NCI-H1092 (cell line): ENCODE measurements at places on chromosomes 4 and X.

- DNase-seq, result no peak
Measured at GRCh38 chr4:173883821-173884220, 353.8 kb upstream of the HAND2 start.

- no peak for DNase-seq
Measured at GRCh38 chr4:38366456-38366855, 297.5 kb upstream of the KLF3 start.

DNA sequence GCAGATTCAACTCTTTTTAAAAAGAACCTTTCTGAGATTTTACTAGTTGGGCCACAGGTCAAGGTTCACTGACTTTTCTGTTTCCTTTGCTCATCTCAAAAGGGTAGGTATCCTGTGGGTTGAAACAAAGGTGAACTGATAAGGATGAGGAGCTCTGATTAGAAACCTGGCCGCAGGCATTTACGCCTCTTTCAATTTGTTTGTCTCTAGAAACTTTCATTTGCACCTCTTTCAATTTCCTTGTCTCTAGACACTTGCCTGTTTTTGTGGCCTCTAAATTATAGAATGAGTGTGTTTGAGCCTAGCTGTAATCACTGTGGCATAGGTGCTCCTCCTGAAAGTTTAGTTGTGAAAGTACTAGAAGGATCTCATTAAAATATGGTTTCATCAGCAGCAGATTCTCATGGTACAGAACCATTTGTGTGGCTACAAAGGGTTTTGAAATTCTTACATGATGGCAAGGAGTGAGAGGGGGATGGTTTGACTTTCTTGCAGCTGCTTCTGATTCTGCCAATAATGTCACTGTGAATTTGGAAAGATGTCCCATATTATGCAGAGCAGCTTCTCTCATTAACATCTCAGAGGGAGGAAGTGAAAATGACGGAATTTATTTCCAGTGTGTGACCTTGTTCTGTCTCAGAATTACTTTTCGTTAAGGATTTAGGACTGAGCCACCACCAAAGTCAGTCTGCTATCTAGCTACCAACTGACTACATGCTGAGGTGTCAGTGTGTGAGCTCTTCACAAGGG is 142.2 kb downstream of the SH2D1A start:
- DNase-seq, result no peak

DNA sequence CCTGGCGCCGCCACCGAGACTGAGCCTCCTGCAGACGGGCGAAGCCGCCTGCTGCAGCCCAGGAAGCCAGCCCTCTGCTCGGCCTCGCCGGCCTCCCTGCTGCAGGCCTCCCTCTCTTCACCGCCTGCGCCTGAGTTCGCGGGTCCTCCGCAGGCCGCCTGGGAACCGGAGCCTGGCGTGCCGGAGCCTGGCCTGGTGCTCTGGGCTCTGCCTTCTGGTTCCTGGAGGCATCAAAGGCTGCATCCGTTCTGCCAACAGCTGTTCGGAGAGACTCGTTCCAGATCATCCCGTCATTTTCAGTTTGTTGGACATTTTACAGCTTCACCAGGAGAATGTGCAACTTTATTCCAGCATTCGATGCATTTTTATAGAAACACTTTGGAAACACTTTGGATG is 178.0 kb downstream of the DCLK2 start:
- DNase-seq, result no peak

DNA sequence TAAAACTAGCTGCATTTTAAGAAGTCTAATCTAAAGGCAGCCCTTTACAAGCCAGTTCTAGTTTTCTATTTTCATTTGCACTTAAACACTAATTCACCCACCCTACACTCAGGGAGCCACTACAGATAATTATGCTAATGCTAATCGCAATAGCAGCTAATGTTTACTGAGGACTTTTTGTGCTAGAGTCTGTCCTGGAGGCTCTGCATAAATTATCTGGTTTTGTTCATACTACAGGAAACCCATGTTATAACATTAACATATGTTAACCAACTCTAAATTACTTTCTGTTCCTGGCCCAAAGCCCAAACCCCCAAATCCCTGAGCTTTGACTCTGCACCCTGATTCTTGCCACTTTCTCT is 480 bp upstream of the RADX start:
- DNase-seq, result no peak

- DNase-seq, result no peak
Measured at GRCh38 chr4:99625369-99625768, 32.3 kb downstream of the C4orf54 start.

DNA sequence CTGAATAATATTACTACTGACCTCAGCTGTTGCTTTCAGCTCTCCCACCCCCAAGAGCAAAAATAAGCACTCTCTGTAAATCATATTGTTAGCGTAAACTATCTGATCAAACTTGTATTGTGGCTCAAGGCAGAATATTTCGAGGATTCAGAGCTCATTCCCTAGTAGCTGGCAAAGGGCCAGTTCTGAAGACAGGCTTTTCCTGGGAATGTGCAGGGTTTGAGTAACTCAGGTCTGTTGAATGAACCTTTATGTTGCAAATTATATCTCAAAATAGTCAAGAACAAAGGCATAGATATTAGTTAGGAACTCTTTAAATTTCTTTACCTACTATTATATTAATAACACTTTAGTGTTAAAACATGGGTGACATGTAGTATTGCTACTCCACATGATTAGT is 454.9 kb downstream of the CCSER1 start:
- DNase-seq, result no peak

DNA sequence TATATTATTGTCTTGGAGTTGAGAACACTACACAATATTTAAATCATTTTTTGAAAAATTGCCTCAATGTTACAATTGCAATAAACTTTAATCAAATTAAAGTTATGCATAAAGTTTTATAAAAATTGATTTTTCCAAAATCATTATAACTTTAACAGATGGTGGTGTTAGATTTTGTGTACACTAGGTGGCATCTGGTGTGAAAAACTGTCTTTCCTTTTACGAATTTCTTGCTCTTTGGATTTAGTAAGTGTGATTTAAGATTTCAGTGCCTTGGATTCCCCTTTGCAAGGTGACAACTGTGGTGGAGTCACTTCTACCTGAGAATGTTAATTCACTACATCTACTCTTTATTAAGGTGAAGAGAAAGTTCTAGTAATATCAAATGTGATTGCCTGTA is 91.6 kb downstream of the AREG start:
- no peak for DNase-seq

DNA sequence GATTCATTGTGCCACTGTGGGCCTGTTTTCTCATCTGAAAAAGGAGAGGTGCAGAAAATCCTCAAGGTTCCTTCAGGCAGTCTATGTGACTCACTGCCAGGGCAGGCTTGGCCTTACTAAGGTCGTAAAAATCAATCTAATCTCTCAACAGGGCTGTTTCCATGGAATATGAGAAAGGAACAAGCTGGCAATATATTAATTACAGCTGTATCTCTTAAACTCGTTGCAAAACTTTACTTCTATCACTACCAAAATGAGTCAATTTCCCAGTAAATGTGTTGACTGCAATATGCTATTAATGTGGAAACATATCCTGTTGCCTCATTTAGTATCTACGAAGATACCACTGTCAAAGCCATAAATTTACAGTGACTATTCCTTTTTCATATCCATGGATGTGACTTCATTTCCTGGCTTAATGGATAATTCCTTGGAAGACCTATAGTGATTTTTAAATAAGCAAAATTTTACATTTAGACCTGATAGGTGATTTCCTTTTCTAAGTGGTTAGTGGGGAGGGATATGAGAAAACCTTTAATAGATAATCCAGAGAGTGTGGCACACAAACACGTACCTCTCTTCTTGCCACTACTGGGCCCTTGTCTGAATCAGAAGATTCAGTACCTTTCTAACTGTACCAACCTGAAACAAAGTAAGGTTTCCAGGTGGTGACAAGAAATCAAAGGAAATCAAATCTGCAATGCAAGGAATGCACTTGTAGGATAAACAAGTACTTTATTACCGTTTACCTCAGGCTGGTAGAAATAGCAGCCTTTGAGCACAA is 127.4 kb upstream of the FTHL17 start:
- no peak for DNase-seq

- no peak for DNase-seq
Measured at GRCh38 chr4:1041147-1041935, 29.9 kb downstream of the FGFRL1 start.

DNA sequence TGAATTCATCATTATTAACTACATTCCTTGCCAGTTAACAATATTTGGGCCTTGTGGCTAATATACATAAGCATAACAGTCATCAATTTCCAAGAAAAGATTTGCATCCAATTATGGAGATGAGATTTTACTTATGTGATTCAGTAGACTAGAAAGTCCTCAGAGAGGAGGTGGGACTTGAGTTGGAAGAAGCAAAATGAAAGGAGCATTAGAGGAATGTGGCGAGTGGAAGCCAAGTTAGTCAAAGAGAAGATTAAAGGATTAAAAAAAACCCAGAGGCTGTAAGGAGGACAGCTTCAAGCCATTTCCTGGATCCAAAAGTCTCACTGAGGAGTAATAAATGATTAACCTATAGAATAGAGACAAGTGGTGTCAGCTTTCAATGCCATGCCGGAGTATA is 1099.4 kb upstream of the IGFBP7 start:
- DNase-seq, result no peak

DNA sequence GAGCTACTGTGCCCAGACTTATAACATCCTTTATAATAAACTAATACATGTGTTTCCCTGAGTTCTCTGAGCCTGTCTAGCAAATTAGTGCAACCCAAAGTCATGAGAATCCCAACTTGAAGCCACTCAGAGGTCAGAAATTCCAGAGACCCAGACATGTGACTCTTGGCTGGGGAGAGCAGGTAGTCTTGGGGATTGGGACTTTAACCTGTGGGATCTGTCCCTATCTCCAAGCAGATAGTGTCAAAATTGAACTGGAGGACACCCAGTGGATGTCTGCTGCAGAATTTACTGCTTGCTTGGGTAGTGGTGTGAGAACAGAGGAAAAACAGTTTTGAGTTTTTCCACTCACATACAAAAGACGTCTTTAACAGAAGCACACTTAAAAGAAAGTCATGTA is 26.4 kb downstream of the ELOVL6 start:
- no peak for DNase-seq

GRCh38 chr4:151798678-151799416 is 38.0 kb upstream of the GATB start:
- DNase-seq, result no peak

DNA sequence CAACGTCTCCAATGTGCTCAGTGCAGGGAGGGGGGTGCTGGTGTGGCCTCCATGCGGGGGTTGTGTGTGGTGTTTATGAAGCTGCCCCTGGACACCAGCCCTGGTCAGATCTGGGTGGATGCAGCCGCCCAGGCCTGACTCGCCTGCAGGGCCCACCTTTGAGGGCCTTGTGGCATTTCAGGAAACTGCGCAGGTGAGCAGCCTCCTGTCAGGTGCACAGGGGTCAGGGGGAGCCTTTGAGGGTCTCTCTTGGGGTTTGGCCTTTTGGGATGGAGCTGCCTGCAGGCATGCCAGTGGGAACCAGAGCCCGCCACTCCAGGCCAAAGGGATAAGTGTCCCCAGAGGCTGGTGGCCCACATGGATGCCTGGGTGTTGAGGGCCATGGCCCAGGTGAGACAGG is 45.4 kb downstream of the ADRA2C start:
- no peak for DNase-seq

- no peak for DNase-seq
Measured at GRCh38 chr4:158704274-158704673, 18.9 kb downstream of the PPID start.

GRCh38 chrX:16834806-16835205 is 35.4 kb downstream of the RBBP7 start:
- no peak for DNase-seq

- no peak for DNase-seq
Measured at GRCh38 chrX:28550331-28550872, 36.8 kb upstream of the IL1RAPL1 start.
